ENCODE measurements at places on chromosomes 13 and 19.

GRCh38 chr13:66362485-66362884 is 867.7 kb downstream of the PCDH9 start:
- no peak for DNase-seq

- no peak for DNase-seq
These were observed 49.9 kb downstream of the SMAD9 start for GRCh38 chr13:36870050-36870692.

GRCh38 chr13:100044936-100045335 is 44.0 kb upstream of the PCCA start:
- no peak for DNase-seq

DNA sequence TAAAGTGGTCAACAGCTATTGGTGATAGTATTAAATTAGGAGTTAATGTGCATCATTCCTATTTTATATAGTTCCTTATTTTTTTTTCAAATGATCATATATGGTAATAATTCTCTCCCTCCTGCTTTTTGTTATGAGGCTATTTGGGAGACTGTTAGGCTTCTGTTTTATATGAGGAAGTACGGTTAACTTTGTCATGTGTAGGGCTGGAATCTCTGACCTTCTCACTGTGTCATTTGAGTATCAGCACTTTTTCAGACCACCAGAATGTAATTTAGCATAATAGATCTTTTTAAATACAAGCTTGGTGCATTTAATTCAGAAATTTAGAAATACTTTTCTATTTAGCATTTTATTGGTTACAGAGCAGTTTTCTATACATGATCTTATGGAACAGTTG is 7.7 kb downstream of the DGKH start:
- no peak for DNase-seq

DNA sequence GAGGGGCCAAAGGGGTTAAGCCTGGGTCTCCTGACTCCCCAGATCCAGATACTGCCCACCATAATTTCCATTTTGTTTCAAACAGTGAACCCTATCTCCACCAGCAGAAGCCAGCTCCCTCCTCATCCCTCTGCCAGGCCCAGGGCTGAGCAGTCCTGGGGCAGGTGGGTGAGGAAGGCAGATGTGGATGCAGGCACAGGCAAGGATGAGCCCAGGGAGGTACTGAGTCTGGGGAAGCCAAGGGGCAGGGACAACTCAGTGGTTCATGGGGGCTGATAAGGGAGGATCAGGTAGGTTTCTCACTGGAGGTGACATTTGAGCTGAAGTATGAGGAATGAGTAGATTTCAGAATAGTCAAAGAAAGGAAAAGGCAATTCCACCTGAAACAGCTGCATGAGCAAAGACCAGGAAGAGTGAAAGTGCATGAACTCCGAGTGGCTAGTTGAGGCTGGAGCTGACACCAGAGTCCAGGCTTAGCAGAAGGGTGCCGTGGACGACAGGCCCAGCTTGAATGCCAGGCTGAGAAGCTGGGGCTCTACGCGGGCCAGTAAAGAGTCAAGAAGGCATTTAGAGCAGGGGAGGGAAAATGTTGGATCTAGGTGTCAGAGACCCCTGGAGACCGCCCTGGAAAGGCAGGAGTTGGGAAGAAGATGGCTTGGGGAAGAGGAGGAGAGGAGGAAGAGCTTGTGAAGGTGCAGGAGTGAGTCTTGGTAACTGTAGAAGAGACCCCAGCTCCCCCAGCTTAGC is 10.3 kb downstream of the CIC start:
- DNase-seq, result no peak

- DNase-seq, result no peak
These were observed 6.9 kb upstream of the SHISA2 start for GRCh38 chr13:26058704-26059103.

DNA sequence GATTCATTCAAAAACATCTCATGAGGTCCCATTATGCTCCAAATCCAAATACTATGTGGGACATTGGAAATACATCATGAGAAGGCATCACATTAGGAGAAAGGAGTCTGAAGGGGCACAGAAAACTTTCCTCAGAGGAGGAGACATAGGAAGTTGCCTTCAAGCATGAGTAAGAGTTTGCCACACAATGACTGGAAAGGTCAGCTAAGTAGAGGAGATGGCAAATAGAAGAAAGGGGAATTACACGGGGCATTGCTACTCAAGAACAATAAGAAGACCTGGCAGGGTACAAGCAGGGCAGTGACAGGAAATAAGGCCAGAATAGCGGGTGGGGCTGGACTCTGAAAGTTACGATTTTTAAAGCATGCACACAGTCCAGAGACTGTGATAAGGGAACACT is 231.6 kb downstream of the SPRY2 start:
- DNase-seq, result no peak

- DNase-seq, result peak; percentile 3
These were observed 74.5 kb downstream of the NBEA start for GRCh38 chr13:35016362-35017112.

DNA sequence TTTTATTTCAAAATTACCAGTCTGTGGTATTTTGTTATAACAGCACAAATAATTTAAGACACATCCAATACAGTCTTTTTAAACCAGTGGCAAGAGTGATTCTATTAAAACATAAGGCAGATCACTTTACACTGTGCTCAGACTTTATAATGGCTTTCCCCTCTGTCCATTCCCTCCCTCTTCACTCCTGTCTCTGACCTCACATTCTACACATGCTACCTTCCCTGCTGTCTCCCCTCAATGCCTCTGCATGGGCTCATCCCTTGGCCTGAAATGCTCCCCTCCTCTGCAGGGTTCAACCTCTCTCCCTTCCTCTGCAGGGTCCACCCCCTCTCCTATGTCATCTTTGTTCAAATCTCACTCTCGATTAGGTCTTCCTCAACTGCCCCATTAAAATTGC is 170.8 kb downstream of the LHFPL6 start:
- no peak for DNase-seq

- no peak for DNase-seq
These were observed 33.6 kb upstream of the FFAR2 start for GRCh38 chr19:35414442-35414841.

DNA sequence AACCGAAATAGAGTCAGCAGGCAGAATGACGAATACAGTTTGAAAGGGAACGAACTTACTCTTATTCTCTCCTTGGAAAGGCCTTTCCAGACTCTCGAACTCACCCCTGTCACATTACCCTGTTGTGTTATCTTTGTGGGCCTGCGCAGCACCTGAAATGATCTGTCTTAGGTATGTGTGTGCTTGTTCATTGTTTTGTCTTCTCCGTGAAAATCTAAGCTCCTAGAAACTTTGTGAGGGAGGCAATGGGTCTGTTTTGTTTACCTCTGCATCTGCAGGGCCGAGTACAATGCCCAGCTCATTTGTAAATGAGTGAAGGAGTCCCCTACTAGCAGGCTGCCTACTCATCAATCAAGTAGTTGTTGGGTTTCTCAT is 19.6 kb downstream of the HMGB1 start:
- no peak for DNase-seq

- no peak for DNase-seq
These were observed 33.0 kb downstream of the CYSLTR2 start for GRCh38 chr13:48686636-48687210.

DNA sequence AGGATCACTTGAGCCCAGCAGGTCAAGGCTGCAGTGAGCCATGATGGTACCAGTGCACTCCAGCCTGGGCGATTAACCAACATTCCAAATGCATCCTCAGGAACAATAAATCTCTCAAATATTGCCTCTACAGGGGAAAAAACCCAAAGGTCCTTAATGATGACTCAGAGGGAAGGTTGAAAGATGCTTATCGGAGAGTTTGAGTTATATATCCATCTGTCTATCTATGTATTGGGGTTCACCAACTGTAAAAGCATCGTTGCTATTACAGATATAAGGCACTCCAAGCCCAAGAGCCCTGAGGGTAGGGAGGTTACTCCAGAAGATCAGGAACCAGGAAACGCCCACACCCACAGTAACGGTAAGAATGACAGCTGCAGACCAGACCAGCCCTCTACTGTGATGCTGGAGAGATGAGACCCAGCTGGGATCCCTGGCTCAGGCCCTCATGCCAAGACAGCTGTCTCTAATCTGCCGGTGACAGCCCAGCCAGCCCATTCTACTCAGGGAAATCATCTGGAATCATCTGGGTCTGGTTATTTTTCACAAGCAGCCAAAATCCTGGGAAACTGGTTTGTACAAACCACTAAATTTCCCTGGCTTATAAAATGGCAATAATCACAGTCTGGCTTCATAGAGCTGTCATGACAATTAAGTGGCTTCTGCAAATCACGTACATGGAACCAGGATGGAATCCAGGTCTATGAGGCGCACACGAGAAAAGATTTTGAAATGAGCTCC is 23.8 kb downstream of the TEX101 start:
- DNase-seq, result no peak

DNA sequence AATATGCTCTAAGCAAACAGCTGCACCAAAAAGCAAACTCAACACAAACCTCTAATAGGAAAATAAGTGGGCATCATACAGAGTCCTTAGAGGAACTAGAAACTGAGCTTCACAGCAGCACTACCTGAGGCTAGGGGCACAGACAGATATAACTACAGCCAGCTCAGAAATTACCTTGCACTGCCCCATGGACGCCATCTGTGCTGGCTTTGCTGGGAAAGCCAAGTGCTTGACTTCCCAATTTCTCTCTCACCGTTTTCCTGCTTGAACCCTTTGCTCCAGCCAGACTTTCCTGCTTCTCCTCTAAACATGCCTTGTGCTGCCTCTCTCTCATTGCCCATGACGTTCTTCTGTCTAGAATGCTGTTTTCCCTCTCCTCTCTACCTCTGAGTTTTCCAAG is 29.3 kb downstream of the MTUS2 start:
- no peak for DNase-seq

DNA sequence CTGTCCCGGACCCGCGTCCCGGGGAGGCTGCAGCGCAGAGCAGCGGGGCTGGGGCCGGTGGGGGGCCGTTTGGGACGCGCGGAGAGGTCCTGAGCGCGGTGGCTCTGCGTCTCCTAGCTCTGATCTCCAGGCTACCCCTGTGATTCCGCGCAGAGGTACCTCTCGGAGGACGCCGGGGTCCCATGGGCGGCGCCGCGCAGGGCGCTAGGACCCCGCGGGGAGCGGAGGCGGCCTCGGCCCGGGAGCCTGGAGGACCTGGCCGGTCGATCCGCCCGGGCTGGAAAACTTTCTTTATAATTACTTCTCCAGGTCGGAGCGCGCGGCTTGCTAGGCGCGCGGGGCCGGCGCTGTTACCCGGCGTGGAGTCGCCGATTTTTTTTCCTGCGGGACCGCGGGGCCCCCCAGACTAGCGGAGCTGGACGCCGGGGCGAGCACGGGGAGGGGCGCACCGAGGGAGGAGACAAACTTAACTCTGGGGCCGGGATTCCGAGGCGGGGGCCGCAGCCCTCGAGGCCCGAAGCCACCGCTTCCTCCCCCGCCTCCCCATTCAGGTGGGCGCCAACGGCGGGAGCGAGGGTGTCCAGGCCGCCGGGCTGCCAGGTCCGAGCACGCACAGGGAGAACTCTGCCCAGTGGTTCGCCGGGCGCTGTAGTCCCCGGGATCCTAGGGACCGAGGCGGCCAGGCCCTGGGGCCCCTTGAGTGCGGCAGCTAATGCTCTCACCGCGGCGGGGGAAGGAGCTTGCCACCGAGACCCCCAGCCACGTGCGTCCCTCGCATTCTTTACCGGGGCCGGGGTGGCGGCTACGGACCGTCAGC is 848 bp upstream of the CEBPA start:
- no peak for DNase-seq

- peak; percentile 3 for DNase-seq
These were observed at the start of gene SYT5 for GRCh38 chr19:55179606-55180484. Gene SYT5 (minus strand): TSS chr19:55180289. CDS start chr19:55179041, 1,248 bp downstream.

DNA sequence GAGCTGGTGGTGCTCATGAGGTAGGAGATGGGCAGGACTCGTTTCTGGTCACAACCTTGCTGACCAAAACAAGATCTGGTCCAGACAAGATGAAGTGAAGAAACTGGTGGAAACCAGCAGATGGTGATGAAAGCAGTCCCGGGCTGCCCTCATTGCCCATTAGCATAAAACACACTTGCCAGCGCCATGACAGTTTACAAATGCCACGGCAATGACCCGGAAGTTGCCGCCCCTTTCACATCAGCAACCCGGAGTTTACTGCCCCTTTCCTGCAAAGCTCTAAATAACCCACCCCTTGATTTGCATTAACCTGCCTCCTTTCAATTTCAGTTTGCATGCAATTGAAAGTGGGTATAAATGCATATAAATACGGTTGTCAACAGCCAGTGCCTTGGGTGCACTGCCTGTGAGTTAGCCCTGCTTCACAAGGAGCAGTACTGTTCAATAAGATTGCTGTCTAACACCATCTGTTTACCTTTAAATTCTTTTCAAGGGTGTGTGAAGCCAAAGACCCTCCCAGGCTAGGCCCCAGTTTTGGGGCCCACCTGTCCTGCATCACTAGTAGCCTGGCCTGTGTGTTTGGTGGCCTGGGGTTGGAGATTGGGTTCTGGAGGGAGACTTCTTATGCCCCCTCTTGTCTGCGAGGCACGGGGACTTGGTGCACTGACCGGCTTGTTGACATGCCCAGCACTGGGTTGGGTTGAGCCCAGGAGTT is 38.8 kb downstream of the CHST8 start:
- no peak for DNase-seq

DNA sequence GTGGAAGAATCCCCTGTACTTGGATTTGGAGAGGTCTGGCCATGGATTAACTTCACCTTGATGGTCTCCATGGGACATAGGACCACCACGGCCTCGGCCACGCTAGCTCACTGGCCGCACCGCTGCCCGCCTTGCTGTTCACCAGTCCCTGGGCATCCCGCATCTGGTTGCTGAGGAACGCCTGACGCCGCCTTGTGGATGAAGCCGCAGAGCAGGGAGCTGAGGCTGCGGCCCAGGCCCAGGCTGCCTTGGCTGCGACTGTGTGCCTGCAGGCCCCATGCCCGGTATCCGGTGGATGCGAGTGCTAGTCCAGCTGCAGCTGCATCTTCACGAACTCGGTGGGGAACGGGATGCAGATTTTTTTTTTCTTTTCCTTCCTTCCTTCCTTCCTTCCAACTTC is 1407.1 kb downstream of the UQCRFS1 start:
- no peak for DNase-seq

DNA sequence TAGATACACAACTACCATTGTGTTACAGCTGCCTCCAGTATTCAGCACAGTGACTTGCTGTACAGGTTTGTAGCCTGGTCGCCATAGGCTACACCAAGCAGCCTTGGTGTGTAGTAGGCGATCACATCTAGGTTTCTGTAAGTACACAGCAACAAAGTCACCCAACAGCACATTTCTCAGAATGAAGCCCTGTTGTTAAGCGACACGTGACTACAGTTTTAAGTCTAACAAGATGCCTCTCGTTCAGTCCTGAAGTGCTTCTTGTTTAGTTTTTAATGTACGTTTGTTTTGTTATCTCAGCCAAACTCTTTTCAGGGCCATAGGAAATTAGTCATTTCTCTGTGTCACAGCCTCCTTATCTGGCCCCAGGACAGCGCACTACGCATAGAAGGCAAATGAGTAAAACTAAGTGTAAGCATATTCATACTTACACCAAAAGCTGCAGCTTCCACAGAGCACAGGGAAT is 50.0 kb upstream of the GPR183 start:
- no peak for DNase-seq

- peak; percentile 39 for DNase-seq
These were observed 17.1 kb upstream of the GPC5 start for GRCh38 chr13:91381371-91381770.

DNA sequence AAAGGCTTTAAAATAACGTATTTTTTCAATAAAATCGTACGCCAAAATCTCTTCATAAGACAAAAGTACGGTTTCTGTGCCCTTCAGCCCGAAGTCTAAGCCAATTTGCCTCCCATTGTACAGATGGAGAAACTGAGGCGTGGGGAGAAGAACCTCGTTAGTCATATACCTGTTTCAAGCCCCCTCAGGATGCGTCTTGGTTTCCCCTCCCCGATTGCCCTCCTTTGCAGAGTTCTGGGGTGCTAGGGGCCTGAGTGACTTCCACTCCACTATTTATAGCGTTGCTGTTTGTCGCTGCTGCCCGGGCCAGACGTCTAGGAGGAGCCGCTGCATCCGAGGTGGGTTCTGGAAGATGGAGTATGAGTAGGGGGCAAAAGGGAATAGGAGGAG is 2.3 kb upstream of the LTBP4 start:
- DNase-seq, result no peak

Data from NCI-H2081 (cell line).